ENCODE measurements at places on chromosomes 6 and 20.

DNA sequence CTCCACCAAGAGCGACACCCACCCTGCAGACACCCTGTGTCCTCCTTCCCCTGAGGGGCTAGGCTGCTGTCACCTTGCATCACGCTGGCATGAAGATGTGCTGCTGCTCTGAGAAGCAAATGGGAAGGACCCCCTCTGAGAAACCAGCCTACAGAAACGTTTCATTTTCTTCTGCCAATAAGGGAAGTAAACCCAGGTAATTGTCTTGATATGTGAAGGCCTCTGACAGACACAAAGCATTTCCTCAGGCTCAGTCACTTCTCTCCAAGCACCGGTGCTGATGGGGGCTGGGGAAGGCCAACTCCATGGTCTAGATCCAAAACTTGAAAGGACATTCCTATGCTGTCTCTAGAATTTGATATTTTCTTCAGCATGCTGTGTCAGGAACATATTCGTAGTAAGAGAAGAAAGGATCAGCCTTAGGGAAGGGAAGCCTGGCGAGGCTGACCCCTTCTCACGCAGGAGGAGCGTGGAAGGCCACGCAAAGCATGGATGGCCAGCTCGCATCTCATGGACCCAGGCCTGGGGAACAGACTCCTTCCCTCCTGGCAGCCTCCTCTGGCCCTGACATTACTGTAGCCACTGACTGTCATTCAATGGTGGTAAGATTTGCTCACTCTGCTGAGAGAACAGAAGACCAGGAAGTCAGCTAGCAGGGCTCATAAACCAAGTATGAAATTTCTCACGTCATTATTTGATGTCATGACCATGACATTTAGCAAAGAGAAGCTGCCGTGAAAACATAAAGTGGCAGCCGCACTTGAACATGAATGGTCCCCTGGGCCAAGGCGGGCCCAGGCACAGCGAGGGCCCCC lies 20.4 kb downstream of the ACSS1 start:
- no peak for DNase-seq

GRCh38 chr6:81767163-81767891 lies 14.8 kb upstream of the TENT5A start:
- peak; percentile 96 for DNase-seq

- peak; percentile 62 for DNase-seq
These were observed 169.7 kb upstream of the TNFAIP3 start for GRCh38 chr6:137697267-137697938.

- DNase-seq = no peak
These were observed 95.8 kb upstream of the FOXA2 start for GRCh38 chr20:22680031-22680740.

GRCh38 chr20:61657721-61658377 lies 405.8 kb downstream of the CDH4 start:
- no peak for DNase-seq

DNA sequence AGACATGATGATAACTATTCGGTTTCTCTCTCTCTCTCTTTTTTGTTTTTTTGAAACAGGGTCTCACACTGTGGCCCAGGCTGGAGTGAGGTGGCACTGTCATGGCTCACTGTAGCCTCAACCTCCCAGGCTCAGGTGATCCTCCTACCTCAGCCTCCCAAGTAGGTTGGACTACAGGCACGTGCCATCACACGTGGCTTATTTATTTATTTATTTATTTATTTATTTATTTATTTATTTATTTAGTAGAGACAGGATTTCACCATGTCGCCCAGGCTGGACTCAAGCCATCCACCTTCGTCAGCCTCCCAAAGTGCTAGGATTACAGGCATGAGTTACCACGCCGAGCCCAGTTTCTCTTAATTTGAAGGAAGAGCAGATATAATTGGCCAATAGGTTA lies 427.9 kb upstream of the JAG1 start:
- no peak for DNase-seq

DNA sequence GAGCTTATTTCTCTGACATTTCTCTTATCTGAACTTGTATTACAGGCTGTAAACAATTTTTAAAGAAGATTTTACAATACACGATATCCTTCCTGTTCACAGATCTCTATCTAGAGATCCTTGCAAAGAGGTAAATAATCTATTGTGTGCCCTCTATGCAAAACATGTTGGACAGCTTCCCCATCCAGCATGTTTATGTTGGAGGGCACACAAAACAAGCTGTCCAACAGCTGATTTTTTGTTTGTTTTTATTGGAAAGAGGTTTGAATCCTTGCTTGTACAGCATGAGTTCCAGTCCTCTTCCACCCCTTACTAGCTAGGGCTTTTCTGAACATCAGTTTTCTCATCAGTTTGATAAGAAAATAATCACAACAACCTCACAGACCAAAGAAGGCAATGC lies 62.3 kb upstream of the SYNDIG1 start:
- no peak for DNase-seq

DNA sequence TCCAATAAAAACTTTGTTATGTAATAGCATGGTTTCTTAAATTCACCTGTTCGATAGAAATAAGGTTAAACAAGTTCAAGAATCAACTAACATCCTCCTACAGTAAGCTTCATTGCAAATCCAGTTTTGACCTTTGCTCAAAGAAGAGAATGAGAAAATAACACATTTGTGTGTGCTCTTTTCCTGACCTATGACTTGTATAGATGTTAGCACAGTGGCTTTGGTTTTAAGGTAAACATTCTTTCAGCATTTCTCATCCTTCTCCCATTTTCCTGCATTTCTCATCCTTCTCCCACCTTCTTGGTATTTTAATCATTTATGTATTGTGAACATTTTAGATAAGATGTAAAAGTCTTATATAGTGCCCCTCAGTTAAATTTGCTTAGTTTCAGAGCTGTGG lies 73.9 kb downstream of the PLCB1 start:
- no peak for DNase-seq

- no peak for DNase-seq
These were observed 346 bp upstream of the SLC44A4 start for GRCh38 chr6:31879143-31879542.

DNA sequence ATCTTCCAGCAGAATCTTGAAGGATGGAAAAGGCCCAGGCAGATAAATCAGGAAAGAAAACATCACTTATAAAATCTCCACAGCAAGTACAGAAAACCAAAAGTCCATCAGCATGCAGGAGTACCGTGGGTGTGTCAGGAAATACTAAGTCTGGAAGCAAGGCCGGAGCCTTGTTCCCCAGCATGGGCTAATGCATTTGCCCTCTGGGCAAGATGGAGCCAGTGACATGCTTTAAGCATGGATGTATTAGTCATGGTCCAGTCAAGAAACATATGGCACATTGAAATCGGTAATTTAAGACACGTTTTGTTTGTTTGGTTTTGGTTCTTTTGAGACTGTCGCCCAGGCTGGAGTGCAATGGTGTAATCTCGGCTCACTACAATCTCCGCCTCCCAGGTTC lies 506.0 kb upstream of the JARID2 start:
- DNase-seq = no peak

- no peak for DNase-seq
These were observed 32.1 kb downstream of the SF3B5 start for GRCh38 chr6:144063246-144063743.

DNA sequence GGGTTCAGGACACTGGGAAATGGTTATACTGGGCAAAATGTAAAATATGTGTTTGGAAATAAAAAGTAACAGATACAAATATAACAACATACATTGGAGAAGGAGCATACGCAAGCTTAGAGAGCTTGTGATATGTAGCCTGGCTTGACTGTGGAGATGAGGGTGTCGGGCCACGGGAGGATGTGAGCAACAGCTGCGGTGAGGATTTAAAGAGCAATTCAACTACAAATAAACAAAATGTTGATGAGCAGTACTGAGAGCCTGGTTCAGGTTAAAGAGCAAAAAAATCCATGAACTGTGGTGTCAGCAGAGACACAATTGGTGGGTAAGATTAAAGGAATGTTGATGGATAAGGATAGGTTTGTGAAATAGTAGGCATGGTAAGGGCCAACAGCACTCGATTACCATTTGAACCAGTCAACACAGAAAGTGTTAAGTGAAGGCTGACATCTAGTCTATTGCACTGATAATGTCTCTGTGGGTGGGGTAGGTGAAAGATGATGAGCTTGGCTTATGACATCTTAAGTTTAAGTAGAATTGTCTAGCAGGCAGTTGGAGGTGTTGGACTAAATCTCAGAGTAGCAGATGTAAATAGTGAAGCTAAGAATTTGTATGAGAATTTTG lies 723.2 kb downstream of the EPM2A start:
- peak; percentile 44 for DNase-seq

GRCh38 chr6:138527411-138528088 lies 28.3 kb upstream of the NHSL1 start:
- DNase-seq = no peak

DNA sequence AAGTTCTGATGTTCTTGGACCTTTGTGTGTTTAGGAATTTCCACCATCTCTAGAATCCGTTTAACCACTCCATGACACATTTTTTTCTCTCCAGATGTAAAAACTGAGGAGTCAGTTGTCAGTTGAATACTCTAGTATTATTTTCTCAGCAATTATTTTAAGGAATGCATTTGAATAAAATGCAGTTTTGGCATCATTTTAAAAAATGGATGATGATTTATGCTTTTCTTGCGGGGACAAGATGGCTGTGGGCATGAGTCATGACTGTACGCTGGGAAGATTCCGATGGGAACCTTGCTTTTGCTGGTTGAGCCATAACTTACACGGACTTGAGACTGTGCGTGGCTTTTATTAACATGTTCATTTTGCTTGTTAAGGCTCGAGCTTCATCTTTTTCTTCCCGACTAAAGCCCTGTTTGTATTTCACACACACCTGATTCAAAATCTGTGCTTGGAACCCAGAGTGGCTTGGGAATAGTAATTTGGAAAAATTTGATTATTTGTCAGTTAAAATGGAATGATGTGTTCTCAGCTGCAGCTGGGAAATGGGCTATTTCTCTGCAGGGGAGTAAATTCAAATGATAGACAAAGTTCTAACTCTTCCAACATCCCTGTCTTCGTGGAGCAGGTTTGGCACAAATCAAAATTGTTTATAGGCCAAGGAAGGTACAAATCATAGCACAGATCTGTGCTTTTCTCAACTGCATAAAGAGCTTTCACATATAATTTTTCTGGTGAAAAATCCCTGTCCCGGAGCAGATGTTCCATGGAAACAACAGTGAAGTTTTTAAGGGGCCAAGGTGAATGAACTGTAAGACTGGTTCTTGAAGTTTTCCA lies 470.5 kb upstream of the JAG1 start:
- peak; percentile 95 for DNase-seq

DNA sequence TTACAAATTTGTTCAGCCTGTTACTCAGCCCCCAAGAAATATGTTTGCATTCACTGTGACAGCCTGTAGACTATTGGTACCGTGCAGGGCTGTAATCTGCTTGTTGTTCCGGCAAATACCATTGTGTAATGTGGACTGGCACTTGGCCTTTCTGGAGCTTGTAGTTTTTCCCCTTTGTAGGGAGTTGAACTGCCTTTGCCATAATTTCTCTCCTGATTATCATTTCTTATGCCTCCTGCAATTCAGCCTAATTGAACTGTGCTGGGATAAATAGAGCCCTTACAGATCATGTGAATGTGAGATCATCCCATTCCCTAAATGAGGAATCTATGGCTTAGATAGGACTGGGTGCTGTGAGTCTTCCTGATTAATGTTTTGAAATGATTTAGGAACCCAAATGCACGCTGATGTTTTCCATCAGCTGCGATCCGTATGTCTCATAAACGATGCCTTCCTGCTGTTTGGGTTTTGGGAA lies 185.1 kb downstream of the JARID2 start:
- DNase-seq = no peak

GRCh38 chr6:109672175-109672574 lies 18.8 kb downstream of the AK9 start:
- DNase-seq = peak; percentile 55

DNA sequence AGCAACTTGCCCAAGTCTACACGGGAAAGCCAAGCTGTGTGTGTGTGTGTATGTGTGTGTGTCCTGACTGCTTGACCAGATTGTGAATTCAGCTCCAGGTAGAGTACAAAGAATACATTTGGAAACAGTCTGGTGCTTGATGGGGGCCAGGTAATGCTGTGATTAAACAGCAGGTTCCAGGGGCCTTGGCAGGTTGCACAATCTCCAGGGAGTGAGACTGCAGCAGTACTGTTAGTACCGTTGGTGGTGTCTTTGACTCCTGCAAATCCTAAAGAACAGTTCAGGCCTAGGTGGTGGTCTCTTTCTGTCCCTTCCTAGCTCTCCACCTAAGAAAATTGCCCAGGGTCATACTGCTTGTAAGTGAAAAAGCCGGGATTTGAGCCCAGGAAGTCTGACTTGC lies 11.2 kb upstream of the PSMF1 start:
- no peak for DNase-seq

GRCh38 chr6:131972741-131973140 lies 21.6 kb upstream of the CCN2 start:
- no peak for DNase-seq

GRCh38 chr6:47405273-47405672 lies 72.3 kb upstream of the CD2AP start:
- DNase-seq = no peak

- no peak for DNase-seq
These were observed 126.7 kb downstream of the IRF4 start for GRCh38 chr6:518218-518617.

Data from fibroblast of skin of right quadriceps (primary cell).